ENCODE measurements at places on chromosomes 2 and 18. TPM values are rescaled to one million over a fixed set of nuclear protein-coding genes. Genes with fewer than 3 reads are reported as not detected.

UCN gene
- 5.1 TPM for total RNA-seq

MAB21L4 gene
- total RNA-seq: not detected

VWA3B gene
- total RNA-seq: not detected

CLASP1 gene
- 68.7 TPM for total RNA-seq

SERPINB2 gene
- 1.7 TPM for total RNA-seq

ACTG2 gene
- not detected for total RNA-seq

TRIM43B gene
- not detected for total RNA-seq

CRYGC gene
- not detected for total RNA-seq

XDH gene
- total RNA-seq: not detected

NEU4 gene
- not detected for total RNA-seq

DPYSL5 gene
- not detected for total RNA-seq

IL1RL1 gene
- 0.33 TPM for total RNA-seq

CNGA3 gene
- total RNA-seq: not detected

SLC30A3 gene
- total RNA-seq: not detected

GPR55 gene
- 8.3 TPM for total RNA-seq

CFAP65 gene
- not detected for total RNA-seq

UGT1A6 gene
- not detected for total RNA-seq

FAM124B gene
- total RNA-seq: 0.15 TPM

LYPD6B gene
- not detected for total RNA-seq

PCARE gene
- not detected for total RNA-seq

SPC25 gene
- not detected for total RNA-seq

NEDD4L gene
- total RNA-seq: 3.5 TPM

TSPYL6 gene
- total RNA-seq: not detected

LHCGR gene
- total RNA-seq: not detected

SRD5A2 gene
- not detected for total RNA-seq

RNMT gene
- total RNA-seq: 53.7 TPM

CD8A gene
- total RNA-seq: 1.9 TPM

NTSR2 gene
- total RNA-seq: not detected
